SJSA1 (cell line): ENCODE measurements at places on chromosomes 6 and 20.

DNA sequence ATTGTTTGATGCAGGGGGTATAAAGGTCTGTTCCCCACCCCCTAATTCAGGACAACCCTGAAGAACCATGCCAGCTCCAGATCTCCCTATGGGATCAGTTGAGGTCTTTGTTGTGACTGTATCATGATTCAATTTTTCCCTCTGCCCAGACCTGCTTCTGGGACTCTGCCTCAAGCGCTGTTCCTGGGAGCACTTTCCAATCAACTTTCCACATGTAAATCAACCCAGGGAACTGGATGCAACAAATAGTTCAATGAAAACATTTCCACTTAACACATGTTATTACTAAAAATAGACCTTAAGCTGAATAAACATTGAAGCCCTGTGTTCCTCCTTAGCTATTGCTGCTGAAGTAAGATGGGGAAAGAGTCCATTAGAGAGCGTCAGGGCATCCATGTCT is 139.5 kb downstream of the C6orf58 start:
- no peak for DNase-seq

DNA sequence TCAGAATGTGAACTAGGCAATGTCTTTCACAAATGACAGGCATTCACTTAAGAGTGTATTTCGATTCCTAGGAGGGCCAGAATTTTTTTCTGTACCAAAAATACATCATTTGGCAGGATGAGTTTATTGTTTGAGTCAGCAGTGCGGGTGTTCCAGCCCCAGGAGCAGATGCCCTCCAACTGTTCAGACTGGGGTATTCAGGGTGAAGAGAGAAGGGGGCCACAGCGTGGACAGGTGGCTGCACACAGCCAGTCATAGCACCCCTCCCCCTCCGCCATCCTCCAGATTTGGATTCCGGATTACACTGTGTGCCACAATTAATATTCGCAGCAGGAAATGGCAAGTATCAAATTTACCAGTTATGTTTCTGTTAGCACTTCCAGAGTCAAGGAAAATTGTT is 38.6 kb downstream of the RIPOR2 start:
- DNase-seq: no peak

DNA sequence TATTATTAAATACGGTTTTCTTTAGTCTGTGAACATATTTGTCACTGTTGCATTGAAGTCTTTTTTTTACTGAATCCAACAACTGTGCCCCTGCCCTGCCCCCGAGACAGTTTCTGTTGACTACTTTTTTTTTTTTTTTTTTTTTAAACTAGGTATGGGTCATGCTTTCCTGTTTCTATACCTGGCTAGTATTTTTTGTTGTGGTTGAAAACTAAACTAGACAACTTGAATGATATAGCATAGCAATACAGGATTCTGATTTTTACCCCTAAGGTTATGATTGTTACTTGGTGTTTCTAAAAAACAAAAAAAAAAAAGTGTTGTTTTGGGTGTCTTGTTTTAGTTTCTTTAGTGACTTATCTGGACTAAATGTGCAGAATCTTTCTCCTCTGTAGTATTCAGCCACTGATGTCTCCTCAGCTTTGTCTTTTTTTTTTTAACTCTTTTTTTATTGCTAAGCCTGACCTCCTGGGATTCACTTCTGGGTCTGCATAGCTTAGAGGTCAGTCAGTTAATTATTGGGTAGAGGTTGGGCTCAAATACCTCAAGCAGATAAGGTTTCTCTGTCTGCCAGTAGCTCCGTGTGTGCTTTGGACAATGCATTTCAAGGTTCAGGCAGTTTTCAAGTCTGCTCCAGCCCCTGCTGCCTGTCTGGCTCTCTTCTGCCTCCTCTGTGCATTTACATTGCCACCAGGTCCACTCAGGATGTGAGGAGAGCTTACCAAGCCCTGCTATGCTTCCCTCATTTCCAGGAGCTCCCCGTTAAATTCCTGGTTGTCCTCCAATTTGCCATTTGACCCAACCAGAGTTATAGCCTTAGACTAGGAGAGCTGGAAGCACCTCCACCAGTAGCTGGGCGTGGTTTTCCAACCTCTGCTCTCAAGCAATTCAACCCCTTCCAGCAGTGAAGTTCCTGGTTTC is 91.4 kb downstream of the SYNDIG1 start:
- no peak for DNase-seq

DNA sequence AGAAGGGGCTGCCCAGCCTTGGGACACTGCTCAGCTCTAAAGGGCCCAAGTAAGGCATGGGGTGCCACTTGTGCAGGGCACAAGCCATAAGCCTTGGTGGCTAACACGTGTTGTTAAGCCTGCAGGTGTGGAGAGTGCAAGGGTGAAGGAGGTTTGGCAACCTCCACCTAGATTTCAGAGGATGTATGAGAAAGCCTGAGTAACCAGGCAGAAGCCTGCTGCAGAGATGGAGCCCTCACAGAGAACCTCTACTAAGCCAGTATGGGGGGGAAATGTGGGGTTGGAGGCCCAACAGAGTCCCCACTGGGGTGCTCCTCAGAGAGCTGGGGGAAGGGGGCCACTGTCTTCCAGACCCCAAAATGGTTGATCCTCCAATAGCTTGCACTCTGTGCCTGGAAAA is 32.6 kb downstream of the SERINC1 start:
- DNase-seq: no peak
